ENCODE measurements at places on chromosomes 12 and 14.
A peak's percentile ranks its signal among the peaks of the same experiment; 100 is the strongest.

- DNase-seq, result no peak
These were observed 65.1 kb upstream of the PRB2 start for GRCh38 chr12:11460343-11461023.

DNA sequence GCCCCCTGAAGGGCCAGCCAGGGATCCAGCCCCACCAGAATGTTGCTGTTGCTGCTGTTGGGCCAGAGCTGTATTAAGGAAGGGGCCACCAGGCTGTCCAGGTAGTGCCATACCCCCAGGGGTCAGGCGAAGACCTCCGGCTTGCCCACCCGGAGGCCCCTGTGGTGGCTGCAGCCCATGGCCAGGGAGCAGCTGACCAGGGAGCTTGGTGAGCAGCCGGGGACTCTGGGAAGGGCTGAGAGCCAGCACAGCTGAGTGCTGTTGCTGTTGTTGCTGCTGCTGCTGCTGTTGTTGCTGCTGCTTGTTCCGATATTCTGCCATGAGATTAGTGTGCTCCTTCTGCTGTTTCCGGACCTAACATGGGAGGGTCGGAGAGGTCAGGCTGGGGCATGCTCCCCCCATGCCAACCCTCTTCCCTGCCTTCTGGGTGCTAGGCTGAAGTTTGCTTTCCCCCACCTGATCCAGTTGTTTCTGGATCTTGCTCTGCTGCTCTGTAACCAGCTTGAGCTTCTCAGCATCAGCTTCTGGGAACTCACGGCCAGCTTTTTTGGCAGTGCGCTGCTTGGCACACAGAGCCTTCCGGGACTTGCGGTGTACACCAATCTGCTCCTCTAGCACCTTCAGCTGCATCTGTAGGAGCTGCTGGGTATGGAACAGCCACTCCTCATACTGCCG, 15.2 kb upstream of the PRKAG1 start:
- DNase-seq, result no peak

DNA sequence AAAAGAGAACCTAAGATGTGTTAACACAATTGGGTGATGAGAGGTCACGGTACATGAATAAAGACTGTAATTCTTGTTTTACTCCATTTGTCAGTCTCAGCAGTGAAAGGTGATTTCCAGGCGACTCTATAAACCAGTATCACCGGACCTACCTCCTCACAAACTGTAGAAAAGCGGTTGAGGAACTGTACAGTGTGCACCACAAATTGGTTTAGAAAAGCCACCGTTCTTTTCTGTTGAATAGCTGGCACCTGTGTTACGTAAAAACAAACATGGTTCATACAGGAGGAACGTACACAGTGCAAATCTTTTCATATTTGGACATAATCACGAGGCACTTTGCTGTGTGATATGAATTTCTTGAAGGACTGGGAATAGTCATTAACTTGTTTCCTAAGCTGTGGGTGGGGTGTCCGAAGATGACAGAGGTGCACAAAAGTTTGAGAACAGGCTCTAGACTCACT, 663 bp downstream of the WASHC3 start:
- DNase-seq, result peak; percentile 14

- DNase-seq, result no peak
These were observed 333.7 kb downstream of the DAD1 start for GRCh38 chr14:22255017-22255950.

DNA sequence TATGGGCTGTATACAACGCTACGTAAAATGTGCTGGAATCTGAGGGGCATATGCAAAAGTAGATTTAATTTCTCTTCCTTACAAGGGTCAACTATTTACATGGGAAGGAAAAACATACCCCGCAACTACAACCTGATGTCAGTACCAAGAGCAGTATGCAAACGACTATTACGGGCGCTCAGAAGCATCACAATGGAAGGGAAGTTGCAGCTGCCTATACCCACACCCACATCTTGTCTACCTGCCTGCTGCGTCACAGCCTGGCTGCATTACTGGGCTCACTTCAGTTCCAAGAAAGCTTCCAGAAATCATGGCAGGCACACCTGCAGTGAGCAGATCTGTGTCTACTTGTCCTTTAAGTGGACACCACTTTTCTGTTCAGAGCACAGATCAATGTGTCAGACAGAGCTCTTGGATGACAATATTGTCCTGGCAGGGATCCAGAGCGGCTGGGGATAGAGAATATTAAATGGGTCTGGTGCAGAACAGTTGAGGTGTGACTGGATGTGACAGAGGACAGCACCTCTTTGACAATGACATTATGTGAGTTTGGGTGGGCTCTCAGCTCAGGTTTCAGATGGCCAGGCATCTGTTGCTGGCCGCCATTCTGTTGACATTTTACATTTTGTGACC, 41.5 kb upstream of the GNG2 start:
- DNase-seq, result no peak

DNA sequence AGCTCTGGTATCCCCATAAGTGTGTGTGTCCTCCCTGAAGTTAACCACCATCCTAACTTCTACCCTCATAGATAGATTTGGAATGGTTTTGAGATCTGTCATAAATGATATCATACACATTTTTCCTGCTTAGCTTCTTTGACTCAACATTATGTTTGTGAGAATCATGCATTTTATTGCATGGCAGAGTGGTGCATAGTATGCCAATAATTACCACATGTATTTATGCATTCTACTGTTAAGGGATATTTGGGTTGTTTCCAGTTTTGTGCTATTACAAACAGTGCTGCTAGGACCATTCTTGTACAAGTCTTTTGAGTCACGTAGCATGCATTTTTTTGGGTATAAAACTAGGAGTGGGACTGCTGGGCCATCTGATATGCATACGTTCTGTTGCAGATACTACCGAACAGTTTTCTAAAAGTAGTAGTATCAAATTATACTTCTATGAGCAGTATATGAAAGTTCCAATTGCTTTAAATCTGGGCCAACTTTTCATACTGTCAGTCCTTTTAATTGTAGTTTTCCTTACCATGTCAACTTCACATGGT, 13.4 kb downstream of the GRIP1 start:
- DNase-seq, result no peak

DNA sequence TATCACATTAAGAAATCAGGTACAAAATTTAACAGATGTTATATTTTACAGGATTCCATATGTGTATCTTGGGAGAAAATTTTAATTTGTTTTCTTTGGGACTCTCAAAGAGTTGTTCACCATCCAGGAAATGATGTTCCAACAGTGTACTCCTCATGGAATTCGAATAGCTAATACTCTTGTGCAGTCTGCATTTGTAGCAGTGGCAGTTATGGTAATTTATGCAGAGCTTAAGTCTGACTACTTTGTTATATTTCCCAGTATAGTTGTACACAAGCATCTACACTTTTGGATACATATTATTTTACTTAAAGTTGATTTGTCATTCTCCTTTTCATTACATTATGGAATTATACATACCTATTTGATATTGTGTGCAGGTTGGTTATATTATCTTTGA, 436.7 kb upstream of the FBXO33 start:
- no peak for DNase-seq

- no peak for DNase-seq
These were observed 45.5 kb downstream of the STX2 start for GRCh38 chr12:130793554-130793849.

DNA sequence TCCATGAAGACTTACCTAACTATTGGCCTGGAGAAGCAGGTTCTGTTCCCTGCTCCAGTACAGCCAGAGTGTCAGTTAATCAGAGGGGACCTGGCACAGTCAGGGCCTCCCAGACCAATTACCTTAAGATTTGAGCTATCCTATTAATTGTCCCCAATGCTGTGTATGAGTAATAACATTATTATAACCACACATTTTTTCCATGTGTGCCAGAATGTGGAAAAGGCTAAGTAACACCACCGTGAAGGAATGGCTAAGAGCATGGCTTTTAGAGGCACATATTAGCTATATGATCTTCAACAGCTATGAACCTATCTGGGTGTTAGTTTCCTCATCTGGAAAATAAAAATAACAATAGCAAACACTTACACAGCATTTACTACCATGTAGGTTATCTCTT, 111.1 kb upstream of the RAP1B start:
- no peak for DNase-seq

GRCh38 chr12:15613981-15614380, 175.2 kb downstream of the EPS8 start:
- no peak for DNase-seq

DNA sequence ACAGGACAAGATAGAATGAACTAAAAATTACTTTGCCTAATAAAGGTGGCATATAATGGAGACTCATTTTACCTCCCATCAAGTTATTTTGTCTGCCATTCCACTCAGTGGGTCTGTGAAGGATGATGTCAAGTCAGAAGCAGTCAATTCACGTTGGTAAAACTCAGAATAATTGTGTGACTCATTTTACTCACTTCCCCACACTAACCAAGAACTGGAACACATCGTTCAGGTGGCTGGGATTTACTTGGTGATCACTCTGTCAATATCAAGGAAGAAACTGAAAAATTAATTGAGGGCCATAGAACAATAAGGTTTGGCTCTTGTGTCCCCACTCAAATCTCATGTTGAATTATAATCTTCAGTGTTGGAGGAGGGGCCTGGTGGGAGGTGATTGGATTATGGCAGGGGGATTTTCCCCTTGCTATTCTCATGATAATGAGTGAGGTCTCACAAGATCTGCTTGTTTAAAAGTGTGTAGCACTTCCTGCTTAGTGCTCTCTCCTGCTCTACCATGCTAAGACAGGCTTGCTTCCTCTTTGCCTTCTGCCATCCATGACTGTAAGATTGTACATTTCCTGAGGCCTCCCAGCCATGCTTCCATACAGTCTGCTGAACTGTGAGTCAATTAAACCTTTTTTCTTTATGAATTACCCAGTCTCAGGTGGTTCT, 35.7 kb upstream of the GTF2A1 start:
- DNase-seq, result no peak

DNA sequence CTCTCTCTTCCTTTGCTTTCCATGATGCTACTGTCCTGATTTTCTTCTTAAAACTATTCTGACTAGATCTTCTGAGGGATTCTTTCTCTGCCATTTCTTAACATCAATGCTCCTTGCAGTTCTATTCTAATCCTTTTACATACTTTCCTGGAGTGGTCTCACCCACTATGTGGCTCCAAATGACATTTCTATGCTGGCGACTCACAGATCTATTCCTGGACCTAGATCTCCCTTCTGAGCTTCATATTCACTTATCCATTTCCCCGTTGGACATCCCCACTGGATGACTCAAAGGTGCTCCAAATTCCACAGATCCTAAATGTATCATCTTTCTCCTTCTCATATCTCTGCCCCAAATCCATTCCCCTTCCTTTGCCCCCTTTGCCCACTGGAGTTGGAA, 4.1 kb downstream of the TEP1 start:
- no peak for DNase-seq

- DNase-seq, result no peak
These were observed 50.1 kb downstream of the HNRNPC start for GRCh38 chr14:21219120-21219519.

GRCh38 chr12:27342536-27342935, 9.9 kb downstream of the BMAL2 start:
- DNase-seq, result no peak

DNA sequence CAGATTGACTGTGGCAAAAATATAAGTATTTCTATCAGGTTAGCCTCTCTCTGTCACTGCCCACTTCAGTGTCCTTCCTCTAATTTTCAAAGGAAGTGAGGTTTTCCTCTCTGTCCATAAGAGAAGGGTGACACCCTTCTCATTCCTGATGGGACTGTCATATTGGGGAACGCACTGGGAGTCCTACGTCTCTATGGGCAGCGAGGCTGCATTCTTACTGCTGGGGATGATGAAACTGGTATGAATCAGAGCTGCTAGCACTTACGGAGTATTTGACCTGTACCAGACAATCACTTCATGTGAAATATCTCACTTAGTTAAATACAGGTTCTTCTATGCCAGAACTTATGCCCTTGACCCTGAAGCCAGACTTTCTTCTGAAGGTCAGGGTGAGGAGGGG, 436.3 kb downstream of the DPF3 start:
- DNase-seq, result no peak

- peak; percentile 78 for DNase-seq
These were observed 101.2 kb downstream of the NELL2 start for GRCh38 chr12:44774815-44775411.

- DNase-seq, result no peak
These were observed 15.6 kb downstream of the TRMT61A start for GRCh38 chr14:103544388-103545218.

DNA sequence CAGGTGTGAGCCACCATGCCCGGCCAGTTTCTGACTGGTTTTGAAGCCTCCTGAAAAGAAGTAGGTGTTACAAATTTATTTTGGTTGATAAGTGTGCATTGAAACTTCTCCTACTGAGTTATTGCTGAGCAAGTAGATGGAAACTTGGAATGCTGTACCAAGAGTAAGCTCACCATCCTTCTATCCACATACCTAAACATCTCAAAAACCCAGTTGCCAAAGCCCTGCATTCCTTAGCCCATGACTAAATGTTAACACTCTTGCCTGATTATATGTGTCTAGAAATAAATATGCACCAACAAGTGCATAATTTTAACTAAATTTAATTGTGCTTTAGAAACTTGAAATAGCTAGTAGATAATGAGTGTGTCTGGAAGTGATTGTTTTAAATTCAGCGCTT, 357.8 kb downstream of the DUSP6 start:
- DNase-seq, result no peak

- no peak for DNase-seq
These were observed 13.7 kb upstream of the CLEC4D start for GRCh38 chr12:8499616-8500015.

DNA sequence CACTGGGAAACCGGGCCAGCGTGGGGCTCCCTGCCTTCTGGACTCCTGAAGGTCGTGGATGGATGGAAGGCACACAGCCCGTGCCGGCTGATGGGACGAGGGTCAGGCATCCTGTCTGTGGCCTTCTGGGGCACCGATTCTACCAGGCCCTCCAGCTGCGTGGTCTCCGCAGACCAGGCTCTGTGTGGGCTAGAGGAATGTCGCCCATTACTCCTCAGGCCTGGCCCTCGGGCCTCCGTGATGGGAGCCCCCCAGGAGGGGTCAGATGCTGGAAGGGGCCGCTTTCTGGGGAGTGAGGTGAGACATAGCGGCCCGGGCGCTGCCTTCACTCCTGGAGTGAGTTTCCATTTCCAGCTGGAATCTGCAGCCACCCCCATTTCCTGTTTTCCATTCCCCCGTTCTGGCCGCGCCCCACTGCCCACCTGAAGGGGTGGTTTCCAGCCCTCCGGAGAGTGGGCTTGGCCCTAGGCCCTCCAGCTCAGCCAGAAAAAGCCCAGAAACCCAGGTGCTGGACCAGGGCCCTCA, 26.9 kb downstream of the HIP1R start:
- DNase-seq, result no peak

- DNase-seq, result no peak
These were observed 502.5 kb downstream of the VRK1 start for GRCh38 chr14:97299661-97300060.

DNA sequence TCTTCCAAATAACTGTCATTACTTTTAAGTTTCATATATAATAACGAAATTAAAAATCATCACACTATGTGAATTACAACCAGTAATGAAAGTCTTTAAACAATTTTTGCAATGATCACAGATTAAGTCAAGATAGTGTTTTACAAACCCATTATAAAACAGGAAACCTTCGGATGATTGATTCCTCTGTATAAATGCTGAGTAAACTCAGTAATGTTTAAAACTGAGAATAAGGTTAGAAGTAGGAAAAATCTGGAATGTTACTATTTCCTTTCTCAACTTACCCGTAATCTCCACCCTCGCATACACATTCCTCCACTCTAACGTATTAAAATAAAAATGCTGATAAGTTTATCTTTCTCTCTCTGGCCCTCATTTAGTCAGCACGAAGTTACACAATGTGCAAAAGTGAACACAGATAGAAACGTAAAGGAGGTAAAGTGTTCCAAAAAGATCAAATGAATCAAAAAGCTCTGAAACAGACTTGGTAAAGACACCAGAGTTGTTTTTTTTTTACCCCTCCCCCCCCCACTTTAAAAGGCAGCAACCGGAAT, 1.6 kb downstream of the ZFC3H1 start:
- no peak for DNase-seq

Measured in stimulated activated naive CD8-positive, alpha-beta T cell treated with anti-CD3 and anti-CD28 coated beads, Interleukin-15, Interleukin-2, amounts not matched to agents 100 U/mL and 50 U/mL, for 24 hours (primary cell).